ENCODE measurements at places on chromosomes 3 and 15.
A peak's percentile ranks its signal among the peaks of the same experiment; 100 is the strongest.

DNA sequence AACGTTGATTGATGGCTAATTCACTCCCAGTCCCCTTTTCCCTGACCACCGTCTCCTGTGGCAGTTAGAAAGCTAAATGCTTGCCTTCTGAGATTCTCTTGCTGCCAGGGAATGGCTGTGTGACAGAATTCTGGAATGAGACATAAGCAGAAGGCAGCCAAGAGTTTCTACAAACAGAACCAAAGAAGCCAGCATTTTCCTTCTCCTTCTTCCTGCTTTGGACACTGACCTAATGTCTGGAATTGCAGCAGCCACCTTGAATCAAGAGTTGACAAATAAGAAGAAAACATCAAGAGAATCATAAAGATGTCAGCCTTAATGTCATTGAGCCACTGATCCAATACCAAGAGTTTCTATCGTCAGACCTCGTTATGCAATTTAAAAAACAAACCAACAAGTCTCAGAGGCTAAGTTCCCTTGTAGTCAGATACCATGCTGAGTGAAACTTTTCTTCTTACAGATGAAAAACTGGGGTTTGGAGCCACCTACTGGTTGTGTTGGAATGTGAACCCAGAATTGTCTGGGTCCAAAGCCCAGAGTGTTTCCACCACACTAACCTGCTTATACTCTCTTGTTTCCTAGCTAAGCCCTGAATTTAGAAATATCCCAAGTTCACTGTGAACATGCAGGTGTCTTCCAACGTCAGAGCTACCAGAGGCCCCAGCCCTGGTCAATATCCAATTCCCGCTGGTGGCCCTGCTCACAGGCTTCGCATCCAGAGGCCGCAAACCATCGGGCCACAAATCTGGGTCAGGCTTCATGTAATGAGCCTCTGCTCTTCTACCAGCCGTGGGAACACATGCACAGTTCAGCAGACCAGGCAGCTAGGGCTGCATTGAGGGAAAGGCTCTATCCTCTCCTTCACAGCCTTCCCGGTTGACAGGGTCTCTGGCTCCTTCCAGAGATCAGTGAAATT is 42.5 kb downstream of the MCF2L2 start:
- DNase-seq = peak; percentile 67

- no peak for DNase-seq
These were observed 36.4 kb downstream of the ZNF710 start for GRCh38 chr15:90037511-90037860.

GRCh38 chr3:117788061-117788460 is 1078.5 kb downstream of the TUSC7 start:
- no peak for DNase-seq

DNA sequence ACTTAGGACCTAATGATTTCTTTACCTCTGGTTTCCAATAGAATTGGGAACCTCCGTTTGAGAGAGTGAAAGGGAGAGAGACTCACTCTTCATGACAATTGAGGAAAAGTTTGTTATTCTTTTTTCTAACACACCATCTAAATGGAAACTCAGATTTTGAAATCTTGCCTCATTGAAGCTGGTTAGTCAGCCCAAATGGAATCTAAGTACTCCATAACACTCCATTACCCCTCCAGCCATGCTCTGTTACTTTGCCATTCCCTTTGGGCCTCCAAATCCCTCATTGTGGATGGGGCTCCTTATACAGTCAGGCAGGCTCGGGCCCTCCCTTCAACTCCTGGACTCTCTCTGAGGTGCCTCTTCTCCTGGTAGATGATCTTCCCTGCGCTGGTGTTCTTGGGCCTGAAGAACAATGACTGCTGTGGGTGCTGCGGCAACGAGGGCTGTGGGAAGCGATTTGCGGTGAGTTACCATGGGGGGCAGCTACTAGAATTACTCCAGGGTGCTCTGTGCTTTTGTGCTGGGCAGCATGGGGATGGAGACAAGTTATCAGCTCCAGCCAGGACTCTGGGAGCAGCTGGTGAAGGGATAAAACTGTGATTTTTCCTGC is 1.1 kb downstream of the TM4SF4 start:
- no peak for DNase-seq

DNA sequence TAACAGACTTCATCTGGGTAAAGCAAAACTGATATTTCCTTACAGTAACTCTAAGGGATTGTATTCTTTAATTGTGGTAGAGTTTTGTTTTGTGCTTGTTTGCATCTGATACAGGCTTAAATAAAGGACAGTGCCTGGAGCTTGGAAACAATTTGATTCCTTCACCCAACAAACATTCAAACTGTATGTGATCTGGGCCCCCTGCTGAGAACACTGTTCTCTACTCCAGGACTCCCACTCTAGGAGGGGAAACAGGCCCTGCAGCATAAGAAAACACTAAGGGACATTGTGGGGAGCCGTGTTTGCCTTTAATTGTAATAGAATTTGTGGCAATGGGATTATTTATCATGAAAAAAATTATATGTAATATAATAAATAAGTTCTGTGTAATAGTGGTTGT is 56.9 kb downstream of the CTDSPL start:
- DNase-seq = no peak

DNA sequence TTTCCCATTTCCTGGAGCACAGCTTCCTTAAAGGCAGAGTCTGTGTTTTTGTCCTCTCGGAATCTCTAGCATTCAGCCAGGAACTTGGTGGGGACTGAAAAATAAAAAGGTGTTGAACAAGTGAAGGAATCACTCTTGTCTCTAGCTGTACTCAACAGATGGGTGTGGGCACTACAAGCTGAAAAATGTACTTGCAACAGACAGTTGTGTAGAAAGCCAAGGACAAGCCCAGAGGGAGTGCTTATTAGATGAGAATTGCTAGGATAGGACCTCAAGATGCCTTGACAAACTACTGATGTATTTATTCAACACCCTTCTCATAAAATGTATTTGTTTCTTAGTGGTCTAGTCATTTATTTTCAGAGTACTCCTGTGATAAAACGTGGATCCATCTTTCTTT is 95.1 kb downstream of the CHCHD6 start:
- no peak for DNase-seq

DNA sequence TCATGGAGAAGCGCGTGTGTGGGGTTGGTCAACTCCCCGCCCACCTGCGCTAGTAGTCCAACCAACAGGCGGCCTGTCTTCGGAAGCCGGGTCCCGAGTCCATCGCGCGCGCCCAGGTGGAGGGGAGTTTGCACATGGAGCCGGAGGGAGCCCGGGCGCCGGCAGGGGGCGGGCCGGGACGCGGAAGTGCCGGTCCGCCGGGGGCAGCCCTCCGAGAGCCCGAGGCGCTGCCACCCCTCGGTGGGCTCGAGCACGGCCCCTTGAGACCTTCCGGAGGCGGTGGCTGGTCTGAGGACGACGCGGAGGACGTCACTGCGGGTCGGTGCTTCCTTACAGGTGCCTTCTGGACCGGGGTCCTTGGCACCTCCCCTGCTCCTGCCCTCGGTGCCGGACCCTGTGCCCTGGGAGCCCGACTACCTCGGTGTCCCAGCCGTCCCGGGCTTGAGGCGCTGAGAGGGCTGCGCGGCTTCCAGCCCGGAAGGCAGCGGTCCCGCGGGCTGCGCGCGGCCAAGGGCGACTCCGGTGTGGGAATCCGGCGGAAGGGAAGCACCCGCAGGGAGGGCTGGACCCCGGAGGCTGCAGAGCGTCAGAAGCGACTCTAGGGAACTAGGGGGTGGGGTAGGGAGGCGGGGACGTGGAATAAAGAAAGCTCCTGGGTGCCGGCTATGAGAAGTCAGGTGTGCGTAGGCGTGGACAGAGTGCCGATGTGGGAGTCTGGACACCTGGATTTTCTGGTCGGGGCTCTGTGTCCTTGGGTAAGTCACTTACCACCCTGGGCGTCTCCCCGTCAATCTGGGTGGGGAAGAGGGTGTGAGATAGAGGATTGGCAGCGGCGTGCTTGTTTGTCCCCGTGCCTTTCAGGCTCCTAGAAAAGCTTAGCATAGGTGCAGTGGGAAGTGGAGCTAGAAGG is 212.3 kb downstream of the FGF12 start:
- DNase-seq = no peak

- no peak for DNase-seq
These were observed 4.0 kb downstream of the PDHB start for GRCh38 chr3:58429657-58430056.

GRCh38 chr15:68239025-68239424 is 9.5 kb upstream of the CLN6 start:
- no peak for DNase-seq

DNA sequence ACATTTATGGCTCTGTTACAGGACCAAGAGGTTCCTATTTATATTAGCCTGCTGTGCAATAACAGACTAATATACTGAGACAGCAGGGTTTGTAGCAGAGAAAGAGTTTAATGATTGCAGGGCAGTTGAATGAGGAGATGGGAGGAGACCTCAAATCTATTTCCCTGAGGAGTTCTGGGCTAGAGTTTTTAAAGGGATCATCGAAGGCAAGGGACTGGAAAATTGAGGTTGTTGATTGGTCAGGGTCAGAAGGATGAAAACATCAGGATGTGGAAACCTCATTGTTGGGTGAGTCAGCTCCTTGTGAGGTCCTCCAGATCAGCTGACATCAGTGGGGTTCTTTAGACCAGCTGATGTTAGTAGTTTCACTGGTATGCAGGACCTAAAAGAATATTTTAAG is 60.6 kb upstream of the GOLGA8B start:
- DNase-seq = no peak

- DNase-seq = no peak
These were observed 34.8 kb downstream of the B3GALNT1 start for GRCh38 chr3:161070252-161070930.

- no peak for DNase-seq
These were observed 16.3 kb downstream of the ITGA11 start for GRCh38 chr15:68415501-68416157.

GRCh38 chr15:90893175-90894090 is 9.1 kb downstream of the FES start:
- no peak for DNase-seq

DNA sequence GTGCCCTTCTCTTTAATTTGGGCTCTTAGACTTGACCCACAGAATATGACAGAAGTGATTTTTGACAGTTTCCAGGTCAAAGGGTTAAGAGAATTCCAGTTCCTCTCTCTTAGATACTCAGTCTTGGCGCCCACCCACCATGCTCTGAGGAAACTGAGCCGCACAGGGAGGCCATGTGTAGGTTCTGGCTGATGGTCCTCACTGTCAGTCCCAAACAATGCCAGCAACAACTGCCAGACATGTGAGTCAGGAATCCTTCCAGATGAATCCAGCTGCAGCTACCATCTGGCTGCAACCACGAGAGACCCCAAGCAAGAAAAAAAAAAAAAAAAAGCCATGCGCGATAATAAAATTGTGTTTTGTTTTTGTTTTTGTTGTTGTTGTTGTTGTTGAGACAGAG is 326.6 kb downstream of the MAGI1 start:
- DNase-seq = no peak

DNA sequence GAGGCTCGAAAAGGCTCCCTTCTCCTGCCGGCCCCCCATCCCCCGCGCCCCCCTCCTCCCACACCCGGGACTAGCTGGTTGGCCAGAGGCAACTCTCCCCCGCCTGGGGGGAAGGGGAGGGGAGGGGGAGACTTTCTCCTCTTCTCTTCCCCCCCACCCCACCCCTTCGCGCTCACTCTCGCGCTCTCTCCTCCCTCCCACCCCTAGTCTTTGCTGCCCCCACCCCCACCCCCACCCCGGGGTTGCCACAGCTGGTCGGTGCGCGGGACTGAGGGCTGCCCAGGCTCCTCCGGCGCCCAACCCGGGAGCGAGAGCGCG is 710 bp downstream of the MECOM start:
- no peak for DNase-seq

GRCh38 chr3:31481697-31482096 is 51.0 kb upstream of the STT3B start:
- DNase-seq = no peak

- DNase-seq = no peak
These were observed 1521.5 kb downstream of the OTOL1 start for GRCh38 chr3:163018067-163018466.

- DNase-seq = no peak
These were observed 12.0 kb upstream of the CTXND1 start for GRCh38 chr15:80264031-80264430.

- no peak for DNase-seq
These were observed 150.4 kb upstream of the ADAMTS9 start for GRCh38 chr3:64837986-64838735.

DNA sequence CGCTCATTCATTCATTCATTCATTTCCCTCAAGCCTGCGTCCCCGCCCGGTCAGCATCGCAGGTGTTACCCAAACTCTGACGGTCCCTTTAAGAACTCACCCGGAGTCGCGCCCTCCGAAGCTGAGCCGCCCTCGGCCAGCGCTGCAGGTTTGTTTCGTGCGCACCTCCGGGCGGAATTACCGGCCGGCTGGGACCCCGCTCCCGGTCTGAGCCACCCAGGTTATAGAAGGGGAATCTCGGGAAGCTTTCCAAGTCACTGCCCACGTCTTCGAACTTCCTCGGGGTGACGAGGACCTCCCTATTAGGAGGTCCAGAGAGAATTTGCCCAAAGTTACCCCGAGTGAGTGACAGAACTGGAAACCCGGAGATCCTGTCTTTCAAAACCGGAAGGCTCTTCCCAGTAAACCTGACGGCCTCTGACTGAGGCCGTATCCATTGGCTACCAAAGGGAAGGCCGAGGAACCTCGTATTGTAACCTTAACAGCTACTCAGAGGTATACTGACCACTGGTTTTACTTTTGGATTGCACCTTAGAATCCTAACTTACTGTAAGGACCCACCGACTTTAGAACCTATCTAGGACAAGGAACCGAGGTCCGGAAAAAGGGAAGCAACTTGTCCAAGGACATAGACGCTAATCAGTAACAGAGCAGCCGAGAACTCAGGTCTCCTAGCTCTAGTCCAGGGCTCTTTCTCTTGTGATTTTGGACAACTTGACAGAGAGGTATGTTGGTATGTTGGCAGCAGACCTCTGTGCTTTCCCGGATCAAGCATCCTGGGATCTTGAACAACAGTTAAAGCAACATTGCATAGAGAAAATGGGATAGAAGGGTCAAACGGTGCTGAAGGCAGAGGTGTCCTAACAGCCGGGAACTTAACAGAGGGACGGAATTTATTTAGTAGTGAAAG is 788 bp upstream of the DLG1 start:
- DNase-seq = no peak

- no peak for DNase-seq
These were observed 20.6 kb downstream of the GPR15 start for GRCh38 chr3:98552232-98553020.

GRCh38 chr3:108546692-108547091 is 36.3 kb upstream of the MYH15 start:
- DNase-seq = no peak

DNA sequence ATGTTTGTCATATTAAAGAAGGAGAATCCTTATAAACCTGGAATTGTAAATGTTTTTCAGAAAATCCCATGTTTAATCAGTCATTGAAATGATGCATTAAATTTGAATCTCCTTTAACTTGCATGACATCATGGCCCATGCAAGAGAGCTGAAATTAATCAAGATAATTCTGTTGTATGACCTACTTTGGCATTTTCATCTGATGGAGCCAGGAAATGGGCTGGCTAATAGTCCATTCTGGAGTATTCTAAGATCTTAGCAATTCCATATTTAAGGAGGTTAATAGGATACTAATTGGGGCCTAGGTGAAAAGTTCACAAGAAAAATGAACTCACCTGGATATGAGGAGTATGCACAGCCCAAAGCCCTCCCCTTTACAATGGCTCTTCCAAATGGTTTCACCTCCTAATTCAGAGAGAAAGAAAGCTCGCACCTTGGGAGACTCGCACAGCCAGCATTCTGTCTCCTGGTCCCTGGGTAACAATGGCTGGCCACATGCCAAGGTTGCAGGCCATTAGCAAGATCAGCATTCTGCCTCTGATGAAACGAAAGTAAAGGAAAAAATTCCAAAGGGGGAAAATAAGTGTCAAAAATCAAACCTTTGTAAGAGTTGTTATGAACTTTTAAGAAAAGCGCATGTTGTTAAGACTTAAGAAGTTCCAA is 786.4 kb downstream of the MCTP2 start:
- no peak for DNase-seq

- no peak for DNase-seq
These were observed 45.6 kb downstream of the ITGB5 start for GRCh38 chr3:124841517-124841916.

Data from activated CD4-positive, alpha-beta T cell treated with anti-CD3 and anti-CD28 coated beads, Interleukin-2, amount 50 U/mL, for 16 hours (primary cell).